SK-N-MC (cell line): ENCODE measurements at places on chromosomes 16 and 17.

- no peak for DNase-seq
These were observed 824.7 kb downstream of the KCNJ18 start for GRCh38 chr17:22516861-22517636.

GRCh38 chr17:5619088-5619740 is 34.9 kb upstream of the NLRP1 start:
- no peak for DNase-seq

DNA sequence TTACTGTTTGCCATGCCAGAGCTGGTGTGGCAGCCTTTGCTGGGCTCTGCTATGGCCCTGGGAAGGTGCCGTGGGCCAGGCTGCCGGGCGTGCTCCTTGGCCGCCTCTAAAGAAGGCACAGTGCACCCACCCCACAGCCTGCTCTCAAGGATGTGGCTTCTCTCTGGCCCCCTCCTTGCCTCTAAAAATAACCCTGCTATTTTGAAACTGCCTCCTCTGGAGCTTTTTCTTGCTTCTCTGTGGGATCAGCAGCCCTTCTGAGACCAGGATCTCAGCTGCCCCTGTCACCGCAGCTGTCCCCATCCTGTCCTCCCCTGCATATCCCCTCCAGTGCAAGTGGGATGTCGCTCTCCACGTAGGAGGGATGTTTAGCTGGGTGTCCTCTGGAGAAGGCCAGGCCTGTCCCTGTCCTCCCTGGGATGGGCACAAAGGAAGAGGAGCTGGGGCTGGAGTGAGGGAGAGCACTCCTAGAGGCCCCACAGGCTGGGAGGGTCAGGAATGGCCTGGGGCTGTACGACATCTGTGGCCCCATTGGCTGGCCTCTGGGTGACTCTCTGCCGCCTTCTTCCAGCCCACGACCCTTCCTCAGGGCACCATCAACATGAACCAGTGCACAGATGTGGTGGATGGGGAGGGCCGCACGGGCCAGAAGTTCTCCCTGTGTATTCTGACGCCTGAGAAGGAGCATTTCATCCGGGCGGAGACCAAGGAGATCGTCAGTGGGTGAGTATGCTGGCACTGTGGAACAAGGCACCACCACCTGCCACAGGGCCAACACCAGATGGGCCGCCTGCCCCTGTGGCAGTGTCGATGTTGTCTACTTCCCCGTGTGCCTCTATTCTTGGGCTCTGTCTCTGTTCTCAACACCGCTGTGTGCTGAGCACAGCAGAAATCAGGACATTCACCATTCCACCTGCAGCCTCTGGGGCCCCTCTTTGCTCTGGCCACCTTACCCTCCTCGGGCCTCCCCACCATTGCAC is 79.7 kb downstream of the PLD6 start:
- no peak for DNase-seq

DNA sequence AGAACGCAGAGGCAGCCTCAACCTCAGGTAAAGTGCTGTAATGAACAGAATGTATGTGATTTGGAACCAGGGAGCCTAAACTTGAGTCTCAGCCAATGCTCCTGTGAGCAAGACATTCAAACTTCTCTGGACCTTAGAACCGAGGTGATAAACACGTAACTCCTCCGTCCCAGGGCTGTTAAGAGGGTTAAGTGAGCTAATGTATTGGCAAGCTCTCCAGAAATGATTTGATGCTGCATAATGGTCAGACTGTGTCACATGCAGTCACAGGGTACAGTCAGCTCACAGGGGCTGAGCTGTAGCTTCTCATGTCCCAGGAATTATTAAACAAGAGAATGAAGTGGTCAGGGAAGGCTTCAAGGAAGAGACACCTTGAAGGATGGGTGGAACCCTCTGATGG is 10.0 kb upstream of the SLC4A1 start:
- no peak for DNase-seq

GRCh38 chr17:77686903-77687302 is 271.6 kb upstream of the TNRC6C start:
- no peak for DNase-seq

DNA sequence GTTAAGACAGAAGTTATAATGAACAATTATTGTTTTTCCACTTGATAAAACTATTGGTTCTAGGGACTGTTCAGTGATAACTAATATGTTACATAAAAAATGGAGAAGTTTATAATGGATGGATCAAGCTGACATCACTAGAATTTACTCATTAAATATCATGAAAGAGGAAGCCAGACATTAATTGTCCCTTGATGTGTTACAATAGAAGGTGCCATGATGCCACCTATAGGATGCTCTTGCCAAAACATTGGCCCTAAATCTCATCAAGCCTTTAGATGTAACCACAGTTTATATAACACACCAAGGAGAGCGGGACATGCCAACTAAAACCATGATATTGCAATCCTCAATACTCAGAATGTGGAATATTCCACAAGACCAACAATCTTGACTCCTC is 147.9 kb upstream of the MON1B start:
- DNase-seq: no peak

DNA sequence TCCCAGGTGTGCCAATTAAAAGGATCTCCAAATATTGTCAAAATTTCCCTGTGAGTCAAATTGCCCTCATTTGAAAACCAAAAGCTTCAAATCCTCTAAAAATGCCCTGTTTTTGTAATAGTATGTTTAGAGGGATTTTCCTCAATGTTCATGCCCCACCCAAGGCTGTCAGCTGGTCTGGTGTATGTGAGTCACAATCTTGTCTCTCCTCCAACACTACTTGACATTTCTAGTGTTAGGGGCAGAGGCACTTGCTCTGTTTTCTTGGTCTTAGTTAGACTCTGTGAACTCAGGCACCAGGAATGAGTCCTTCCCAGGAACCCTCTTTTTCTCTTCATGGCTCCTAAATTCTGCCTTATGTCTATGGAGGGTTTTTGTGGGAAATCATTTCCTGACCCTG is 634.8 kb downstream of the KCNJ2 start:
- DNase-seq: no peak

GRCh38 chr17:18248300-18248731 is 10.2 kb downstream of the FLII start:
- no peak for DNase-seq

GRCh38 chr16:17512636-17513220 is 42.0 kb upstream of the XYLT1 start:
- no peak for DNase-seq

DNA sequence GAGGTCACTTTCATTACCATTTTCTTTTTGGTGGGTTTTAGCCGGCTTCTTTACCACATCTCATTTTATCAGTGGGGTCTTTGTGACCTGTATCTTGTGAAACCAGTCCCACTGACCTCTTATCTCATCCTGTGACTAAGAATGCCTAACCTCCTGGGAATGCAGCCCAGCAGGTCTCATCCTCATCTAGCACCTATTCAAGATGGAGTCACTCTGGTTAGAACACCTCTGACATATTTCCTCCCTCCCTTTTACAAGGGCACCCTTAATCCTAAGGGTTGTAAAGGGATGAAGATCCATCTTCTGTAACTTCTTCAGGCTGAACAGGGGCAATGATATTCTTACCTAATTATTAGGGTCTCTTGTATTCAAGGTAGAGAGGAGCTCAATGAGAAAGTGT is 107.9 kb upstream of the HAS3 start:
- no peak for DNase-seq

DNA sequence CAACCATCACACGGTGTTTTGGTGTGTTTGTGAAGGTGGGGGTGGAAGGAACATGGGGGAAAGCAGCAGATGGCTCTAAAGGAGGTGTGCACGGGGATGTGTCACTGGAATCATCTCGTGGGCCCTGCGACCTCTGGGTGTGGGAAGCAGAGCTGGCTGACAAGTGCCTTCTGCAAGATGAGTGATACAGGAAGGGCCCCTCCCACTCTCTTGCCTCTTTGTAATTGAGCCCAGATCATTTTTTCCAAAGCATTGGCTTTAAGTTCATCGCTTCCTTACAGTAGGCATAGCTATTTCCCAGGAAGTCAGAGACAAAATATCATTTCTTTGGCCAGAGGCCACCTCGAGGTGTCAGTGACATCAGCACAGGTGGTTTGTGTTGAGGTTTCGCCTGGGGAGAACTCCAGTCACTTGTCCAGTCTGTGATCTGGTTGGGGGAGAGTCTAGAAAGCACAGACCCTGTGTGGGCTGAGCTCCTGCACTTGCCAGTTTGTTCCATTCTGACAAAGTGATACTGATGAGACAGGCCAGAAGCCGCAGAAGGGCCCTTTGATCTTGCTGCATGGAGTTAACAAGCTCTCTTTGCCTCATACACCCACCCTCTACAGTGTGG is 20.6 kb upstream of the SNTB2 start:
- DNase-seq: no peak

- no peak for DNase-seq
These were observed 934.8 kb upstream of the EEF2KMT start for GRCh38 chr16:6032438-6032837.

DNA sequence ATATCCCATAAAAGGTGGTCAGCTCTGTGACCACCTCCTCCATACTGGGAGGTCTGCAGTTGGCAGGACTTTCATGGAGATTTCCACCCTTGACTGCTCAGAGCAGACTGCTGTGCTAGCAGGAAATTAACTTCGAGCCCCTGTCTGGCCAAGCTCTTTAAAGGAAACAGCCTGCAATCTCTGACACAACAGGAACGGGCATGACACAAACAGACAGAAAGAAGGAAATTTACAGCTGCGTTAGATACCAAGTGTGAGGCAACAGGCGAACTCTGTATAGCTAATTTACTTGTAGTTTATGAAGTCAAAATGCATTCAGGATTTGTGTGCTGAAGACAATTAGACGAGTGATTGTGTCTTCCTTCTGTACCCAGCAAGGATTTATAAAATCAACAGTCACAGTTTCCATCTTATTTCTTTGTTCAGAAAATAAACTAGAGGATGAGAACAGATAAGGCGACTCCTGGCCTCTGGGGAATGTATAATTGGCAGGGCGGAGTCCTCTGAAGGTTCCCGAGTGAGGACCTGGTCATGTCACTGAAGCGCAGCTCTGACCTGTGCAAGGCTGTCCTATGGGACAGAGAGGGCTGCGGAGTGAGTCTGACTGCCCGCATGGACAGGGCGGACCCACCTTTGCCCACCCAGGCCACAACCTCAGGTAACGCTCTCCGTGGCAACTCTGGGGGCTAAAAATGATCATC is 16.1 kb downstream of the WIPI1 start:
- no peak for DNase-seq

GRCh38 chr17:35795007-35795870 is at the start of gene MMP28:
TSS of gene MMP28 (minus strand) at chr17:35795641. CDS start at chr17:35795377, 264 bp downstream.
- DNase-seq: no peak

- DNase-seq: no peak
These were observed 14.1 kb downstream of the FAM20A start for GRCh38 chr17:68587026-68587425.

- DNase-seq: no peak
These were observed at the start of gene HS3ST4 for GRCh38 chr16:25691519-25692091. TSS of gene HS3ST4 (plus strand) at chr16:25691959.

DNA sequence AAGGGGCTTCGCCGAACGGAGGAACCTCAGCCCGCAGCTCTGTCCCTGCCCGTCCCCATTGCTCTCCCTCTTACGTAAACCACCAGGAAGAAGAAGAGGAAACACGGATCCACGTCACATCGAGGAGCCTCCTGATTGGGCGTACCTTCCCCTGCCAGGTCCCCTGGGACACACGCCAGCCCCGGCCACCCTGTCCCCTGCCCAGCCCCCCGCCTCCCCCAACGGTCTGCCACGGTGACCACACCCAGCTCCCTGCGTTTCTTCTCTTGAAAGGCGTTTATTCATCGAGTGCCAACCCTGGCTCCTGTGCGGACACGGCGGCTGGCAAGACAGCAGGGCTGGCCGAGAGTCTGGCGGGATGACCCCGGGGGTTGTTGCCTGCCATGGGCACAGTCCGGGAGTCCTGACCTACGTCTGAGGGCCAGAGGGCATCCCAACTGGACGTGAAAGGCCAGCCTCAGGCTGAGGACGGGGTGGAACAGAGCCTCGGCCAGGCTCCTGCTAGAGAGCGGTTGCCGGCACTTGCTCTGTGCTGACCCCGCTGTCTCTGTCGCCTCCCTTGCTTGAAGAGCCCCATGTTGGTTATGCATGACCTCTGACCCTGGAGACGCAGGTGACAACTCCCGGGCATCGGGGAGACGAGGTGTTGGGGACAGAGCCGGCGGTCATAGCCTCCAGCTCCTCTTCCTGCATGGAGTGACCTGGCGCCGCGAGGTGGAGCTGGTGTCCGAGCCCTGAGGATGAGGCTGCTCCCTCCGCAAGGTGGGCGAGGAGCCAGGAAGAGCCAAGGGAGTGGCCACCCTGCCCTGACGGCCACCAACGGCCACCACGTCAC is 40.5 kb upstream of the ACSF3 start:
- DNase-seq: no peak

GRCh38 chr16:67265834-67266233 is 13.5 kb upstream of the PLEKHG4 start:
- DNase-seq: no peak

- no peak for DNase-seq
These were observed 96.5 kb downstream of the ABCC1 start for GRCh38 chr16:16045879-16046278.

DNA sequence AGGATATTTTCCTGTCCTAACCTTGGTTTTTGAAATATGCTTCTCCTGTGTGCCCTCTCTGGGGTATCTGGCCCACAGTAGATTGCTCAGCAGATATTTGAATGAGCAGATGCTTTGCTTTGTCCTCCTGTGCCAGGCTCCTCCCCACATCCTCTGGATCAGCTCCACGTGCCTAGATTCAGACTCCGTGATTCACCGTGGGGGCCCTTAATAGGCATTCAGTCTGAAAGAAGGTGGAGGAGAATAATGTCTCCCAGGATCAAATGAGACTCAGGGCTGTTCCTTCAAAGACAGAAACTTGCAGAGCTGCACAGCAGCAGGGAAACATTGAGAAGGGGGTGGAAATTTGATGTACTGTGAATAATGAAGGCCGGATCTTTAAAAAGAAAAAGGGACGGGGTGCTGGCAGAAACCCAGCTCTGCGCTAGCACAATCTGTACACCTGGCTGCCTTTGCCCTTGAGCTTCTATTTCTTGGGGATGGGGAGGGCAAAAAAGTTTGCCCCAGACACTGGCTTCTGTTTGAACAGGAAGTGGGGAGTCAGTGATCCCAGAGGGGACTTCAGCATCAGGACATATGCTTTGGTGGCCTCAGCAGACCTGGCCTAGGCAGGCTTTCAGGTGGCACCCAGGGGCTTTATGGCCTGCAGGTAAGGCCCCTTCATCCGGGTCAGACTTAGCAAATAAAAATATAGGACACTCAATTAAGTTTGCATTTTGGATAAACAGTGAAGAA is 15.9 kb upstream of the SLC12A3 start:
- no peak for DNase-seq

- no peak for DNase-seq
These were observed 188.0 kb upstream of the TNRC6C start for GRCh38 chr17:77770331-77771105.

DNA sequence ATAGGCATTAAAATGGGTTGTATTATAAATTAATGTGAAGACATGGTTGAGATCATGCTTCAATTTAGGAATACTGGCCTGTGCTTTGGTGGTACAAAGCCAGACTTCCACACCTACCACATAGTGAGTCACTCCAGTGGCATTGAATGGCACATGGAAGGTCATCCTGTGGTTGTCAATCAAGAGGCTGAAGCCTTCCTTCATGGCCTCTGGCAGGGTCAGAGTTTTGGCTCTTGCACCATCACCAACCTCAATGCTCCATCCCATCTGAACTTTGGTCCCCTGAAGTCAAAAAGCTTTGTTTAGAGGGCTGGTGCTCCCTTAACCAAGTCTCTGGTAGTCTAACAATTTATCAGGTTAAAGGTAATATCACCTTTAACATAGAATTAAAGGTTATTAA is 6.1 kb downstream of the ZP2 start:
- no peak for DNase-seq

- no peak for DNase-seq
These were observed 5.9 kb downstream of the SLC16A5 start for GRCh38 chr17:75093548-75094158.
